Foreskin melanocyte (primary cell): ENCODE measurements at places on chromosomes 6 and 20.

DNA sequence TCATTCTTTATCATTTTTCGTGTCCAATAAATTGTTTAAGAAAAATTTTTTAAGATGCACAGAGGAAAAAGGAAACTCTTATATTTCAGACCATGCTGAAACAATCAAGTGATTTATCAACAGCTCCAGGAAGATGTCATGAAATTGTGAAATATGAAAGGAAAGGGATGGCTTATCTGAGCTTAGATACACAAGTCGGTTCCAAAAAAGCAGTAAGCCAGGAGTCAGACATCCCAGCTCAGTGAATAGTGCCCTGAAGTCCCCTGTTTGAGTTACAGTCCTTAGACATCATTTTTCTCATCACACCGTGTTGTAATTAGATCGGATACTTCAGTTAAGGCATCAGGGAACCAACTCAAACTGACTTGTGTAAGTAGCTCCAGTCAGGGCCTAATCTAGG, 91.0 kb upstream of the SSTR4 start:
- no peak for DNase-seq

- peak; percentile 34 for DNase-seq
Observed at GRCh38 chr20:10219993-10220750, 1.5 kb downstream of the SNAP25 start.

- no peak for DNase-seq
Observed at GRCh38 chr6:56445818-56446217, 196.9 kb downstream of the DST start.

GRCh38 chr6:125779924-125780539, 10.7 kb upstream of the NCOA7 start:
- DNase-seq = peak; percentile 95

- no peak for DNase-seq
Observed at GRCh38 chr6:159473475-159474263, 219.4 kb downstream of the SOD2 start.

- peak; percentile 99 for DNase-seq
Observed at GRCh38 chr6:150567380-150567779, 32.3 kb upstream of the PLEKHG1 start.

GRCh38 chr6:26003102-26003694, 40.6 kb downstream of the TRIM38 start:
- DNase-seq = peak; percentile 45

GRCh38 chr6:125952764-125953501, 3.6 kb upstream of the HINT3 start:
- no peak for DNase-seq

DNA sequence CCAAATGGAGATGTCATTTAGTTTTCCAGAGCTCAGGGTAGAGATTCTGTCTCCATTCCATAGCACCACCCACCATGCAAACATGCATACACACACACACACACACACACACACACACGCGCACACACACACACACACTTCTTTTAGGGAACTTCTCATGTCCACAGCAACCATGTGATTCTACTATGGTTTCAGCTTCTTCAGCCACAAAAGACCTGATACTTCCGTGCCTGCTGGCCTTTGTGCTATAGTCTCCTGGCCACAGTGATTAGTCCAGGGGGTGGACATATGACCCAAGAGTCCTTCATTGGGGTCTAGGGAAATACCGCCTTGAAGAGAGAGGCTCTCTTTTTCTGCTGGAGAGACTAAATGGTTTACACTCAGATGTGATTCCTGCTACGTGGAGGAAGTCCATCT, 53.5 kb downstream of the CARMIL1 start:
- DNase-seq = no peak

DNA sequence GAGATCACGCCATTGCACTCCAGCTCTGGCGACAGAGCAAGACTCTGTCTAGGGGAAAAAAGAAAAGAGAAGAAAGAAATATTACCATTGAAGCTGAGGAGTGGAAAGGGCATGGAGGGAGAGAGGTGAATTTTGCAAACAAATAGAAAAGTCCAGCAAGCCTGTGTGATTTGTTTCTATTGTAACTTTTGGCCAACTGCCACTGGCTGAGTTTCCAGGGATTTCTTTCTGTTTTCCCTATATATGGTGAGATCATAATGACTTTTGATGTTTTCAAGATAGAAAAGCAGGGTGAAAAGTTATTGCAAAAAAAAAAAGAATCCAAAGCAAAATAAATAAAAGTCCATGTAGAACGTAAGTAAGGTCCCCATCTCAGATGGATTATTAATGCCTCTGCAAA, 184.2 kb upstream of the RALGAPA2 start:
- DNase-seq = no peak
